ENCODE measurements at places on chromosomes 1 and 21.
A peak's percentile ranks its signal among the peaks of the same experiment; 100 is the strongest.

DNA sequence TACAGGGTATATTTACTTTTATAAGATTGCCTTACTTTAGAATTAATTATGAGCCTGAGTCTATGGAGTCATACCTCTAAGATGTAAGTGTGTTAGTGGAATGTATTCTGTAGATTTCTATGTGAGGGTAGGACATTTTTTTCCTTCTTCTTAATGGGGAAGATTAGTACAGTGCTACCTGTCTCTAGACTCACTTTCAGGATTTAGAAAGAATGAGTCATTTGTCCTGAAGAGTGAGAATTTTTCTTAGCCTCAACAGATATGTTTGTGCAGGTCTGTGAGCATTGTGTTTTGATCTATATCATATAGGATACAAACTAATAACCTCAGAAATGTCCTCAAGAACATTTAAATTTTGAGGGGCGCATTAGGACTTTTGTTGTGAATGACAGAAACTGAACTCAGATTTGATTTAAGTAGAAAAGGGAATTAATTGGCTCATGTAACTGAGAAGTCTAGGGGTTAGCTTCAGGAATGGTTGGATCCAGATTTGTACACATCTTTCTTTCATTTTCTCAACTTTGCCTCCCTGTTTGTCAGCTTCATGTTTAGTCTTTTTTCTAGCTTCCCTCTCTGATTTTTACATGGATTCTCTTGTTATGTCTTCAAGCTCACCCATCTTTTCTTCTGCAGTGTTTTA is 45.3 kb downstream of the TTC3 start:
- DNase-seq = no peak

GRCh38 chr1:31224068-31224467 is 15.6 kb downstream of the NKAIN1 start:
- DNase-seq = no peak

DNA sequence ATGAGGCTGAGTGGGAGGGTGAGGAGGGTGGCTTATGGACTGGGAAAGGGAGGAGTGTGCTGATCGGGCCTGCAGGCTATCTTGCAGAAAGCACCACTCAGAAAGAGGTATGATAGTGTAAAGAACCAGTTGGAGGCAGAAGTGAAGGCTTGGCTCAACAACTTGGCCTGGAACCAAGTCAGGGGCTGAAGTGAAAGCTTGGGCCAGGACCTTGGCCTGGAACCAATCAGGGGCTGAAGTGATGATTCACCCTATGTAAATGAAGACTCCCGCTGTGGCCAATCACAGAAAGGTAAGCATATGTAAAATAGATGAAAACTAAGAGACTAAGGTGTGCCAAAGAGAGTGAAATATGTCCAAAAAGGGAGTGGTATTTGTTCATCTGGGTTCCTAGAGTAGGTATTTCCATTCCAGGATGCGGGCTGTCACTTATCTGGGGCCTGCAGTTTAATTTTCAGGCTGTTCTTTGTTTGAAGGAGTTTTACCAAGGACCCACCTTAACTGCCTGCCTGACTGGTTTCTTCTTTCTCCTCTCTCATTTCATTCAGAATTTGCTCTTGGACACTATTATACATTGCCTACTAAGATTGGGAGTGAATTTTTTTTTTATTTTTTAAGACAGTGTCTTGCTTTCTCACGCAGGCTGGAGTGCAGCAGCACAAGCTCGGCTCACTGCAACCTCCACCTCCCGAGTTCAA is 5.1 kb upstream of the RFX5 start:
- DNase-seq = no peak

- no peak for DNase-seq
Observed at GRCh38 chr1:225767634-225768540, 9.7 kb upstream of the SRP9 start.

DNA sequence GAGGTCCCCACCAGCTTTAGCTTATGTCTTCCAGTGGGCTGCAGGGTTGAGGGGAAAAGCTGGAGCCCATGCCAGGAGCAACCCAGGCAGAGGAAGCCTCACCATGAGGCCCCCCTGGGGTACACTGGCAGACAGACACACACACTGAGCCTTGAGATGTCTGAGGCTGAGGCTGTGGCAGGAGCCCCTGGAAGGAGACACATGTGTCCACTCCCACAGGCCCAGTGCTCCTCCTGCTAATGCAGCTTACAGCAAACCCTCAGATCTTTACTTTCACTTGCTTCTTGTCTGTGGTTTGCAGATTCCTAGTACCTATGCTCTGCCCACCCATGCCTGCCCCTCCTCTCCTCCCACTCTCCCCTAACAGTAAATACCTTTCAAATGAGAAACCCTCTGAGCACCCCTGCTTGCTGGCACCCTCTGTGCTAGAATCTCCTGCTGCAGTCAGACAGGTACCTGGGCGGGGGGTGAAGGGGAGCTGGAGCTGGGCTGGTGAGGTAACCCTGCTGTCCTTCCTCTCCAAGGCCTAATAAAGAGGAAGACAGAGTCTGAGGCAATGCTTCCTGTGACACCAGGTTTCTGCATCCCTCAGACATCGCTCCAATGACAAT is 63.4 kb upstream of the NEK2 start:
- no peak for DNase-seq

- DNase-seq = no peak
Observed at GRCh38 chr1:230266456-230266855, 159.7 kb downstream of the PGBD5 start.

GRCh38 chr1:220873868-220874655 is 5.2 kb upstream of the HLX start:
- no peak for DNase-seq

DNA sequence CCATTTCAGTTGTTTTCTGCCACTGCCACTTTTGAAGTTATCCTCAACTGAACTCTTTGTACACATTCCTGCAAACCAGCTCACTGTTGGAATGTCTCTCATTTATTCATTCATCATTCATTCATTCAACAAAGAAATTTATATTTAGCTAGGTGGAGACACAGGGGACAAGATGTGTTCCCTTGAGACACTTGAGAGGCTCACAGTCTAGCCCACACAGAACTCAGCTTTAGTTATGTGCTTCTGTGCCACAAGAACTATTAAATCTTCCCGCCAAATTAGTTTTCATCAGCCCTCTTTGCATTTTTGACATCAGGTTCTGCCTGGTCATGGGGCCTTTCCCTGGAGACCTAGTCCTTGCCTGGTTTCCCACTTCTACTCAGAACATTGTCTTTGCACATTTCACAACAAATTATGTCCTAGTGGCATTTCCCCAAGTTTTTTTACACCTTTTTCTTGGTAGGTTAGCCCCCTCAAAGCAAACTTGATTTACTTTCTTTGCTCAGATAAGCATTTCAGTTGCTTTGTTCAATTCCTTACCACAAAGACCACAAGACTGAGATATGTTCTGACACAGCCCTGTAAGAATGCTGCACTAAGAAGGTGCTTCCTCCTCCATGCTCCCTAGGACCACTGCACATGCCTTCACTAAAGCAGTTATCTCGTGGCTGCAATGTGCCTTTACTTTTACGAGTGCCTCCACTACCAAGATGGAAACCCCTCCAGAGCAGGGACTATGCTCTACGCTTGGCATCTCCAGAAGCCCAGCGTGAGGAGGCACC is 31.0 kb downstream of the ILDR2 start:
- DNase-seq = no peak

DNA sequence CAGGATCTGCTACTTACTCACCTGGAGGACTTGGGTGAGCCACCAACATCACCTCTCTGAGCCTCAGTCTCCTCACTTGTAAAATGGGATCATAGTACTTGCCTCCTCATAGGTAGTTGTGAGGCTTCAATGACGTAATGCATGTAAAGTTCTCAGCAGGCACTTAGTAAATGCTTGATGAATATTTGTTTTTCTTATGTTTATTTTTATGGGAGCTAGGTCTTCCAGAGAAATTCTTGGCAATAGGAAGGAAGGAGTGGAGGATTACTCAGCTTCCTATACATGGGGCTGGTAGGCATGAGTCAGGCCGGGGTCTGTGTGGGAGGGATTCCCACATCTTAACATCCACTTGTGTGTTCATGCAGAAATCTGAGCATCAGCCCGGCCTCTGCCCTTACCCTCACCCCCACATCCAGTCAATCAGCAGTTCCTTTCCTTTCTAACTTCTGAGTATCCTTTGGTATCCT is 95.4 kb upstream of the USP24 start:
- DNase-seq = no peak

DNA sequence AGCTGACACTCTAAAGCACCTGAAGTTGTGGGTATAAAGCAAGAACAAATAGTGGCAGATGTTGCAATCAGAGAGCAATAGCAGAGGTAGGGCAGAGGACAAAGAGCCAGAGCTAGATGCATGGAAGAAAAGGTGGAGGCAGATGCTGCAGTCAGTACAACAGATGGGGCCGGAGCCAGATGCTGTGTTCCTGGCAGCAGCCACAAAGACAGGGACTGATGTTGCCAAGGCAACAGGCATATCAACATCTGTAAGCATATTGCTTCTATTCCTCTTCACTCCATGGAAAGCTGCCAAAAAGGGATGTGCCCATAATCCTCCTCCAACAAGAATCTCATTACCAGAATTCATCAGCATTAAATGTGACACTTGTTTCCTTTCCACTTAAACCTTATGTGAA is 108.0 kb downstream of the TNNI3K start:
- DNase-seq = no peak

DNA sequence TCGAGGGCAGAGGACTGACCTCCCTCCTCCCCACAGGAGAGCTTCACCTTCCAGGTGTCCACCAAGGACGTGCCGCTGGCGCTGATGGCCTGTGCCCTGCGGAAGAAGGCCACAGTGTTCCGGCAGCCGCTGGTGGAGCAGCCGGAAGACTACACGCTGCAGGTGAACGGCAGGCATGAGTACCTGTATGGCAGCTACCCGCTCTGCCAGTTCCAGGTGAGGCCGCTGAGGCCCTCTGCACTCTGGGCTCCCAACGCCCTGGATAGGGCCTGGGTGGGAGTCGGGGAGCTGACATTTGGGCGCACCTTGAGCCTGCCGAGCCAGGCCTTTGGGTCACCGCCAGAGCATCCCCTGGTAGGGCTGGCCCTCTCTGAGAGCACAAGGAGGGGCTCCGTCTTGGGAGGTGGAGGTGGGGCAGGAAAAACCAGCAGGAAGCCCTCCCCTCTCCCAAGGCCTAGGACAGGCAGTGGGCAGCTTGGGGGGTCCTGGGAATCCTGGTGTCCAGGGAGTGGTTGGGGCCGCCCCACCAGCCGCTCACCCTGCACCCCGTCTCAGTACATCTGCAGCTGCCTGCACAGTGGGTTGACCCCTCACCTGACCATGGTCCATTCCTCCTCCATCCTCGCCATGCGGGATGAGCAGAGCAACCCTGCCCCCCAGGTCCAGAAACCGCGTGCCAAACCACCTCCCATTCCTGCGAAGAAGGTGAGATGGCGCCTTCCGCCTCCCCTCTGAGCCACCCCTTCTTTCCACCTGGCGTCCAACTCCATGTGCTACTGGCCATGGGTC is 65.1 kb downstream of the PIK3CD start:
- DNase-seq = no peak

DNA sequence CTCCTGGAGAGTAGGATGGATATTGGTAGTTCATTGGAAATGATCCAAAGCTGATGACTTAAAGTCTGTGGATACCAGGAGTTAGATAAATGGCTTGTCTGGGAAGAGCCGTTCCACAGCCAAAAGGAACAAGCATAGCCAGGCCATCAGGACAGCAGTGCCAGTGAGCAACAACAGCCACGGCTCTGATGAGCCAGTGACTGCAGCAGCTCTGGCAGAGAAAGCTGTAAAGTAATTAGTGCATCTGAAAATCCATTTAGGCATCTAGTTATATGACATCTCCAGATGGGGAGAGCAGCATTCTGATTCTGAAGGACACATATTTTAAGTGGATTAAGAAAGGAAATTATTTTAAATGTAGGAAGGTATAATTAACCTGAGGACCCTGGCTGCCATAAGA is 256.2 kb upstream of the PLXNA2 start:
- DNase-seq = no peak

DNA sequence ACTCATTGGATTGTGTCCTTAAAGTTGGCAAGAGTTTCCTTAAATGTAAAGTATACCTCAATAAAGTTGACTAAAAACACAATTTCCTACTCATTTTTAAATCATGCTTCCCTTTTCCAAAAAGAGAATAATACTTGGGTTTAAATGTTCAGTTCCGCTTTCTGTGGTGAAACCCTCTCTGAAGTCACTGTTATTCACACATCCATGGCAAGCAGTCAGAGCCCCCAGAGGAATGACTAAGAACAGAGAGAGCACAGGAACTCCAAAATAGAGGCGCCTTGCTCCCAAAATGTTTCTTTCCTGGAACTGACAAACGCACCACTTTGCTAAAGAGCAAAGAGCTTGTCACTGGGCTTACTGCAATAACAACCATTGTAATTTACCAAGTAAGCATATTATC is 142.5 kb downstream of the TIAM1 start:
- DNase-seq = no peak

DNA sequence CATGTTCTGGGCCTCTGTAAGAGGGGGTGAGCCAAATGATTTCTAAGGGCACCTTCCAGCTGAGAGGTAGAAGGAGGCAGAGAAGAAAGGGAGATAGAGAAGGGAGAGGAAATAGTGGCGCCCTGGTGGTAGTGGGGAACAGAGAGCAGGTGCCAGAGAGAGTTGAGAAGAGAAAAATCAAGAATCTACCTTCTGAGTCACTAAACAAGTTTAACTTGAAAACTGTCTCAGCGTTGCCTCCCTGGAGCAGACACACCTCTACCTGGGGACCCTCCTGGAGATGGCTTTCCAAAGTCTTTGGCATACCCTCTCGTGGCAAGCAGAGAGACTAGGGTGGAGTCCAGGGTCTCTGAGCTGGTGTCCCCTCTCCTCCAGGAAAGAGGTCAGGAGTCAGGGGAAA is 1.1 kb upstream of the SLC45A3 start:
- no peak for DNase-seq

DNA sequence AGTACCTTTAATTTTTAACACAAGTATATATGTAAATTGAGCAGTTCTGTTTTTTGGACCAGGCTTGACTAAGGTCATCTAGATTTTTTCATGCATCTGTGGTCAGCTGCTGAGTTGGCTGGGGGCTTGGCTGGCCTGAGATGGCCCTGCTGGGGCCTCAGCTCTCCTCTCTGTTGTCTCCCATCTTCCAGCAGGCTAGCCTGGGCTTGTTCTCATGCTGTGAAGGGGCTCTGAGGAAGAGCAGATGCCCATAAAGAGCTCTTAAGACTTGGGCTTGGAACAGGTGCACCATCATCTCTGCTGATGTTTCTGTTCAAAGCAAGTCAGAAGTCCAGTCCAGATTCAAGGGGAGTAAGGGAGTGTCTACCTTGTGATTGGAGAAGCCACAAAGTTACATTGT is 51.2 kb upstream of the TNR start:
- no peak for DNase-seq

GRCh38 chr1:31705080-31705866 is 1.5 kb upstream of the COL16A1 start:
- peak; percentile 11 for DNase-seq

- DNase-seq = no peak
Observed at GRCh38 chr1:206580438-206581113, 31.7 kb downstream of the EIF2D start.

Measured in T follicular helper cell (primary cell).